ENCODE measurements at places on chromosomes 1 and 21.

DNA sequence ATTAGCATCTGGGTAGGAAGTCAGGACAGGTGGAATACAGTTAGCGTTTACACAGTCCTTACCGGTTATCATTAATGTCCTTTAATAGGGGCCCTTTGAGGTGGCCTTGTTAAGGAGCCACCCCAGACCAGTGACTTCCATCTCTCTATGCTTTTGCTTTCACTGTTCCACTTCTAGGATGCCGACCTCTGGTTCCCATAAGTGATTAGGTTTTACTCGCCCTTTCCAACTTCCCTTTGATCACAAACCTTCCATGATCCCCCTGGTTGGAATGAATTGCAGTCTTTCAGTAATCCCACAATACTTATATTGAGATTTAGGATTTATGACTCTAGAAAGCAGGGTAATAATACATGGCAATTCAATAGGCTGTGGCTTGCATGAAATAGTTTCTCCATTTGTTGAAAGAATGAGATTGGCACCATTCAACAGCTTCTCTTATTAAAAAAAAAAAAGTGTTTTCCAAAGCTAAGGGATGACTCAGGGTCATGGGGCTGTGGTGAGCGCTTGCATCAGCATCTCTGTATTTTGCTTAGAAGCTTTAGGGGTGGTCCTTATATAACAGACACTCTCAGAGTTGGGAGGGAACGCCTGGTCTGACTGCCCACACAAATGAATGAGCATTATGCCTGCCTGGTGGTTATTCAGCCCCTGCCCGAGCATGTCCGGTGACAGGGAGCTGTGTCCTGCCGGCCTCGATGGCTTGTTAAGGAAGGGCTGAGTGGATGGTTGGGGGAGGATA is 110.5 kb downstream of the CNIH3 start:
- DNase-seq = peak; percentile 94

DNA sequence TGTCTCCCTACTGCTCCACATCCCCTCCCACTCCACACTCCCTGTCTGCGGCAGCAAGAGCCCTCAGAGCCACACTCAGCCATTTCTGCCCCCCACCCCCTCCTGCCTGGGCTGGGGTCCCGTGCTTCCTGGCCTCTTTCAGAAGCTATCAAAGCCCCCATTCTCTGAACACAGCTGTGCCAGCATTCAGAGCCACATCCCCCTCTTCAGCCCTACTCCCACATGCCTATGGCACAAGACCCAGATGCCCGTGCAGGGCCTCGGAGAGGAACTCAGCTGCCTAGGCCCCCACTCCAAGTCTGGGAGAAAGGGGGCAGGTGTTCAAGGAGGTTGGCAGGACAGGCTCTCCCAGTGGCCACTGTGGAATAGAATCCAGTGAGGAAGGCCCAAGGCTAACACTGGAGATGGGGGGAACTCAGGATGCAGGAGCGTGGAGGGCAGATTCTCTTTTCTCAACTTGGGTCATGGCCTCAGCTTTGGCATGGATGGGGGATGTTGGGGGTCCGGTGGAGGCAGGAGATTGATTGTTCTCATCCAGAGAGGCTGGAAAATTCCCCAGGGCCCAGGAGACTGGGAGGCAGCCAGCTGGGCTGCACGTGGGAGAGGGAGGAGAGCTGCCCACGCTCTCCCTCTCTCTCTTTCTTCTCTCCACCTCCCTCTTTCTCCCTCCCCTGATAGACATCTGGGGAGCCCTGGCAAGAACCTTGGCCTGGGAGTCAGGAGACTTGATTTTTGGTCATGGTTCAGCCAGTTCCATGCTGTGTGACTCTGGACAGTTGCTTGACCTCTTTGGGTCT is 3.5 kb upstream of the BCAN start:
- no peak for DNase-seq

DNA sequence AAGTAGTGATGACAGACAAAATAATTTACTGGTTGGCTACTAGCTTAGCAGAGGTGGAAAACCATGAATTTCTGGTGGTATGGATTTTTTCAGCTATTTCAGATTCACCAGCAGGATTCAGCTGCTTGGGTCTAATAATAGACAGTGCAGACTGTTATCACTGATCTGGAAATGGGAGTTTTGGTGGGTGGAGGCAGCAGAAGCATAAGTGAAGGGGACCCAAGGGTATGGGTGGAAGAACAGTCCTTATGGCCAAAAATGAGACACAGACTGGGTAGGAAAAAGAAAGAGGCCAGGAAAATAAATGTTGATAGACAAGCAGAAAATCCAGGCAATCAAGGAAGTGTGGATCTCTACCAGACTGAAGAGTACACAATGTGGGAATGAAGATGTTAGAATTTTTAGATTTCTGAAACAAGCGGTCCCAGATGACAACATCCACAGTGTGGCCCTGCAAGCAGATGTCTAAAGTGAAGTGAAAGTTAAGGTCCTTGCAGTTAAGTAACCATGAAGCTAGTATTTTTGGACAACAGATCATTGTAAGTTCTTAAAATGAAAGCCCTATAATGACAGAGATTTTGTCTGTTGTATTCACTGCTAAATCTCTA is 24.7 kb downstream of the LYST start:
- DNase-seq = no peak

GRCh38 chr1:184574588-184574987 is 180.1 kb downstream of the EDEM3 start:
- DNase-seq = no peak

GRCh38 chr1:165696625-165697100 is 1.7 kb downstream of the ALDH9A1 start:
- DNase-seq = peak; percentile 79

DNA sequence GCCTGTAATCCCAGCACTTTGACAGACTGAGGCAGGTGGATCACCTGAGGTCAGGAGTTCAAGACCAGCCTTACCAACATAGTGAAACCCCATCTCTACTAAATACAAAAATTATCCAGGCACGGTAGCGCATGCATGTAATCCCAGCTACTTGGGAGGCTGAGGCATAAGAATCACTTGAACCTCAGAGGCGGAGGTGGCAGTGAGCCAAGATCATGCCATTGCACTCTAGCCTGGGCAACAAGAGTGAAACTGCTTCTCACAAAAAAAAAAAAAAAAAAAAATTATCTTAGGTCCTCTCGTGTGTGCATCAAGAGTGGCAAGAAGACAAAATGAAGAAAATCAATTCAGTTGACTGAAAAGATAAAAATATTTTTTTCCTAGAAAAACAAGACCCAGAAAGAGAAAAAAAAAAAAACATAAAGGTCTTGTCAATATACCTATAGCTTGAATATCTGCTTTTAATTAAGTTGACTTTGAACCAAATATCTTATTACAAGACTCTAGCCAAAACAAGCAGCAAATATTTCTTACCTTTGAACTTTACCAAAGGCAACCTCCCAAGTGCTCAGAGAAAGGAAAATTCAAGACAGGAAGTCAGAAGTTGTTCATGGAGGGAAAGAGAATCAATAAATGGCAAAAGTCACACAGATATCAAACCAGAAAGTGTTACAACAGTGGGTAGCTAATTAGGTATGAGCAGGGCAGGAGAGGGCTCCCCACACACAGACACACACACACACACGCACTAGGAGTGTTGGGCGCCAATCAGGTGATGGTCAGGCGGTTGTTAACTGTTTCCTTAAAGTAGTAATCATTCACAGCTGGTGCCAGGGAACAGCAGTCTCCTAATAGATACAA is 29.6 kb downstream of the ITLN2 start:
- no peak for DNase-seq

DNA sequence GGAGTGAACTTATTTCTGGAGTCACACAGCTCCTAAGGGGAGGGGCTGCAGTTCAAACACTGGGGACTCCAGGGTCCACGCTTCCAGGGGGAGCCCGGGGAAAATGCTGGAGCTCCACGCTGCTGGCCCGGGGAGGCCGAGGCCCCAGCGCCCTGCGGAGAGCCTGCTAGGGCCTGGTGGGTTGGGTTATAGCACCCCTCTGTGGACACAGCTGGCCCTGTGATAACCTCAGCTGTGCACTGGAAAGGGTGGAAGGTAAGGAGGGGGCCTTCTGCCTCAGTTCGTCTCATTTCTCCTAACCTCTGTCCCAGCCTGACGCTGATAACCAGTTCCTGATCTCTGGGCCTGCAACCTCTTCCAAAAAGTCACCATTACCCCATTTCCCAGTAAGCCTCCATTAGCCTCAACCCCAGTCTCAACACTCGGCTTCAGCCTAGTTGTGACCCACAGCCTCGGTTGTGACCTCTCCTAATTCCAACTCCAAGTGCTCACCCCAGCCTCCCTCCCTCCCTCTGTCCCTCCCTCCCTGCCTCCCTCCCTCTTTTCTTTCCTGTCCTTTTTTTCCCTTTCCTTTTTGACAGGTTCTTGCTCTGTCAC is 7.1 kb downstream of the NBL1 start:
- no peak for DNase-seq

DNA sequence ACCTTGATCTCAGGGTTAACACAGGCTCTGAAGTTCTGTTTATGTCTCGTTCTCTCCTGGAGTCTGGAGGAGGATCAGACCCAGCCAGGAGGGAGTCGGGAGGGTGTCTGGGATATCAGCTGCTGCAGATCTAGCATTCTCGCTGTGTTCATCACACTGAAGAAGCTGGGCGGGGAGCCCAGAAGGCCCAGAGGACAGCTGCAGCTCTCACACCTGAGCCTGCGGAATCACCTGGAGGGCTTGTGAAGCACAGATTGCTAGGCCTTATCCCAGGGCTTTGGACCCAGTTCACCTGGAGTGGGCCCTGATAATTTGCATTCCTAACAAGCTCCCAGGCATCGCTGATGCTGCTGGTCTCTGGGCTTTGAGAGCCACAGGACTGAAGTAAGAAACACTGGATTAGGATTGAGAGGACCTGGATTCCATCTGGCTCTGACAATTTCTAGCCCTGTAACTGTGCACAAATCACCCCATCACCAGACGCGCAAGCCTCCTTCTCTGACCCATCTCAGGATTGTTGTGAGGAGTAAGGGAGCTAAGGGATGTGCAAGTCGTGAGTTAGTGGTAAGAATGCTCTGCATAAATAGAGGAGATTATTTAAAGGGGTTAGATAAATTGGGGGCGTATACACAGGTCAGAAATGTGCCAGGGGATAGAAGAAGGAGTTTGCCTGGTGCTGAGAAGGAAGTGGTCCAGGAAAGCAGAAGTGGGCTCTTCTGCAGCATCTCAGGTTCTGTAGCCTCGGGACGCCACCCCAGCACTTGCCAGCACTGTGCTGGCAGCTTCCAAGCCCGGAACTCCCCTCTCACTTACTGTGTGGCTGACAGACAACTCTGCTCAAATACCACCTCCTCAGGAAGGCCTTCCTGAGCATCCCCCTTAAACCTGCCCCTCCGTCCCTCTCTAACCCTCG is 19.1 kb downstream of the ABCA4 start:
- DNase-seq = no peak

GRCh38 chr1:77846966-77847365 is 41.5 kb upstream of the NEXN start:
- no peak for DNase-seq

DNA sequence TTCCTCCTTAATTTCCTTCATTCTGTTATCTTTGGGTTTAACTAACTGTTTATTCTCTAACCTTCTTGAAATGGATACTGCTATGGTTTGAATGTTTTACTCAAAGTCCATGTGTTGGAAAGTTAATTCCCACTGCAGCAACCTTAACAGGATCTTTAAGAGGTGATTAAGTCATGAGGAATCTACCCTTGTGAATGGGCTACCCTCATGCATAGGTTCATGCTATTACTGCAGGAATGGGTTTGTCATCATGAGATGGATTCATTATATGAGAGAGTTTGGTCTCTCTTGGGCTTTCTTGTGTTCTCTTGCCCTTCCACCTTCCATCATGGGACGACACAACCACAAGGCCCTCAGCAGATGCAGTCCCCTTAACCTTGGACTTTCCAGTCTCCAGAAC is 516.9 kb downstream of the ADGRL2 start:
- DNase-seq = peak; percentile 0

DNA sequence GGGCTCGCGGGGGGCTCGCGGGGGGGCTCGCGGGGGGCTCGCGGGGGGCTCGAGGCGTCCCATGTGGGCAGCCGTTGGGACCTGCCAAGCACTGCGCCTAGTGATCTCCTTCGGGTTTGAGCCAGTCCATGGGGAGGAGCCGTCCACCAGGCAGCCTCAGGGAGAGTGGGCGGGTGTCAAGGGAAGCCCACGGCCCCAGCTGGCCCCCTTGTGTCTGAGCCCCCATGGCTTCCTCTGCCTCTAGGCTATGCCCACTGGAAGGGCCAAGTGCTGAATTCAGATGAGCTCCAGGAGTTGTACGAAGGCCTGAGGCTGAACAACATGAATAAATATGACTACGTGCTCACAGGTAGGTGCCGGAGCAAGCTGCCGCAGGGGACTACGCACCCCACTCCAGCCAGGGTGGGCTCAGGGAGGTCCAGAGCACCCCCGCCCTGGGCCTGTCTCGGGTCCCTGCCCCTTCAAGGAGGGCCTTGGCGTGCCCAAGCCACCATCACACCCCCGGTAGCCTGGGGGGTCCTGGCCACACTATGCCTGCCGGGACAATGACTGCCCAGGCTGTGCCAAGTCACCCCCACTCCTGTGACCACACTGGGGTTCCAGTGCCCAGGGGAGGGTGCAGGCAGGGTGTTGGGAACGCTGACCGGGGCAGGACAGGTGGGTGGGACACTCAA is 22.6 kb downstream of the PDXK start:
- DNase-seq = no peak

DNA sequence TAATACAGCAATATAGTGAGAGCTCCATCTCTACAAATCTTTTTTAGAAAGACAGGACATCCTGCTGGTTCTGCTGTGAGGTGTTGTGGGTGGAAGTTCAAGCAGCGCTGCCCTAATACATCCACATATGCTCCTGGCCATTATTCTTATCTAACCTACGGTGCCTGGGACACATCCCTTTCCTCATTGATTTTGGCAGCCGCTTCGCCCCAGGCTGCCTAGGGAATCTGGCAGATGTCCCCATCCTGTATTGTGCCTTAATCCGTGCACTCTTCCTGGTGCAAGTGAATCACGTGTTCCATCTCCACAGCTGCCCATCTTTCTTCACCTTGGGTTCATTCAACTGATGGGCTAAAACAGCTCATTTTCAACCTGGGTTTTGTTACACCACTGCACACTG is 3.1 kb upstream of the UBE2G2 start:
- no peak for DNase-seq

DNA sequence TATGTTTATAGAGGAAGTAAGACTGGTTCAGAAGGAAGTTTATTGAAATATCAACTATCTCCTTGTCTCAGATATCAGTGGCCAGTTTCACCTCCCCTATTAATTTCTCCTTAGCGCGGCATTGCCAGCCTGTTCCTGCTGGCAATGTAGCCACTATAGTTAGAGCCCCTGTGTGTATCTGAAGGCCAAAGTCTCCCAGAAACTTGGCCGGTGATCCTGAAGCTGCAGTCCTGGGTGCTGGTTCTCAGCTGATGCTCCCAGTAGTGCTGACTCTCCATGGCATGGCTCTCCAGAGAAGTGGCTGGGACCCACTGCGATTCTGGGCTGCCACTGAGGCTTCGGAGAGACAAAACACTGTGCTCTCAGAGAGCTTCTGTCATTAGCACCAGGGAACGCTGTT is 59.9 kb downstream of the TNN start:
- DNase-seq = no peak

GRCh38 chr1:176989023-176989422 is 175.5 kb downstream of the ASTN1 start:
- DNase-seq = no peak
